LNCaP clone FGC (cell line): ENCODE measurements at places on chromosomes 2 and 18.

- no peak for DNase-seq
These were observed 467 bp downstream of the PUM2 start for GRCh38 chr2:20350041-20350712.

DNA sequence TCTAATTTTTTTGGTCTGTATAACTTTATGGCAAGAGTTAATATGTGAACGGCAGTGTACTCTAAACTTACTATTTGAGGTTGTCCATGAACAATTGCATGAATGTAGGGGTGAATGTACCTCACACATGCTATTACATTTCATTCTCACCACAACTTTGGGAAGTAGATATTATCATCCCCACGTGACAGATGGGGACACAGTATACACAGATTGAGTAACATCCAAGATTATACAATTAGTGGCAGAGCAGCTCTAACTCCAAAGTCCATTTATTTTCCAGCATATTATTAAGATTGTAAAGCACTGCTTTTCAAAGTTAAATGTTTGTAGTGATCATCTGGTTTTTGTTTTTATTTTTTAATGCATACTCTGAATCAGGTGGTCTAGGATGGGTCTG lies 622.1 kb upstream of the ZEB2 start:
- DNase-seq, result no peak

- DNase-seq, result no peak
These were observed 105.1 kb upstream of the HS6ST1 start for GRCh38 chr2:128423788-128424165.

- DNase-seq, result no peak
These were observed 366.6 kb downstream of the FSIP2 start for GRCh38 chr2:186105016-186105724.

- DNase-seq, result no peak
These were observed 641.6 kb downstream of the SUCLG1 start for GRCh38 chr2:83817511-83817910.

DNA sequence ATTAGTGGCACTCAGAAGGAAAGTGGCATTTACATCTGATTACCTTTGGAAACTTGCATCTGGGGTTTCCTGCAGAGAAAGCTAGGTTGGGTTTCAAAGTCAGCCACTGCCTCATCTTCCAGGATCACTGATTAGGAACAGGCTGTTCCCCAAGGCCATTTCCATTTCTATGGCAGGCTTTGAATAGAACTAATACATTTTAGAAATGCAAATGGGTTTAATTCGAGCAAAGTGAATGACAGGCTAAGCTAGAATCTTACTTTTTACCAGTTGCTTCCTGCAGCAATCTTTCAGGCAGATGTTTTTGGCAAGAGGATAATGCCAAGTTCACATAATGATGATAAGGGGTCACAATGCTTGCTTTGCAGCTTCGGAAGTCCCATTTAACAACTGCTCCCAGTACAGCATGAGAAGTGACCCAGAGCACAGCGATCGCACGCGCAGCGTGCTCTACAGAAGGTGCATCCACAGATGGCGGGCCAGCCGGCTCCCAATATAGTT lies 336.7 kb downstream of the LPIN1 start:
- DNase-seq, result no peak

DNA sequence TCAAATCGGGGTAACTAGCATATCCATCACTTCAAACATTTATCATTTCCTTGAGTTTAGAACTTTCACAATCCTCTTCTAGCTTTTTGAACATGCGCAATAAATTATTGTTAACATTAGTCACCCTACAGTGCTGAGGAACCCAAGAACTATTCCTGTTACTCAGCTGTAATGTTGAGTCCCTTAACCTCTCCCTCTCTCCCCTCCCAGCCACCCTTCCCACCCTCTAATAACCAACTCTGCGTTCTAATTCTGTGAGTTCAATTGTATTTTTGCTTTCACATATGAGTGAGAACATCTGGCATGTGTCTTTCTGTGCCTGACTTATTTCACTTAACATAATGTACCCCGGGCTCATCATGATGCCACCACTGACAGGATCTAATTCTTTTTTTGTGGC lies 78.6 kb upstream of the RANBP2 start:
- DNase-seq, result no peak

GRCh38 chr2:37394796-37395555 lies 50.5 kb downstream of the QPCT start:
- DNase-seq, result no peak

GRCh38 chr2:231604101-231604684 lies 11.5 kb downstream of the TEX44 start:
- no peak for DNase-seq

DNA sequence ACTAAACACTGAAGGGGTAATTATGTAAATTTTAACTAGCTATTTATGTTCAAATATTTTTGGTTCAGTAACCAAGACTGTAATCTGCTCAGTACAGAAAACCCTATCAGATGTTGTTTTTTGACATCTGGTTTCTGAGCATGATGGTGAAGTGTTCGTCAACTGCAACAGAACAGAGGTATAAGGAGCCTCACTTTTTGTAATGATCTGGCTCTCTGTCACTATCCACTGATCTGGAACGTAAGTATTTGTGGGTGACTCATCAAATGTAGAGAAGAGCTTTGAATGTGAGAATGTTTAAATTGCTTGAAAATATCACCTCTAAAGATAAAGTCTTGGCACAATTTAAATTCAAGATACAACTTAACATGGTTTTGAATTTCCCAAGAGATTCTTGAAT lies 213.6 kb upstream of the FAM98A start:
- no peak for DNase-seq
